ENCODE measurements at places on chromosomes 13 and 19. TPM values are rescaled to one million over a fixed set of nuclear protein-coding genes. Genes with fewer than 3 reads are reported as not detected.

Gene STXBP2
- 7.4 TPM for total RNA-seq

Gene CCL25
- not detected for total RNA-seq

Gene GPALPP1
- 36.2 TPM for total RNA-seq

Gene SLC7A10
- not detected for total RNA-seq

Gene RELB
- 4.1 TPM for total RNA-seq

Gene SEMA6B
- 0.50 TPM for total RNA-seq

Gene ZSCAN1
- total RNA-seq, result not detected

Gene MIR17HG
- 1.7 TPM for total RNA-seq

Gene ETV2
- 0.44 TPM for total RNA-seq

Gene LHB
- total RNA-seq, result not detected

Gene PCDH9
- total RNA-seq, result 2.5 TPM

Gene CACNG7
- total RNA-seq, result 2.6 TPM

Gene FBXL3
- total RNA-seq, result 70.5 TPM

Gene SCGB2B2
- 0.29 TPM for total RNA-seq

Gene NCAN
- total RNA-seq, result under 0.01 TPM

Gene ZNF816
- 12.9 TPM for total RNA-seq

Gene CAMSAP3
- under 0.01 TPM for total RNA-seq

Gene AMER2
- total RNA-seq, result not detected

Gene ZNF180
- 8.8 TPM for total RNA-seq

Gene DACT3
- 15.5 TPM for total RNA-seq

Gene ZNF439
- total RNA-seq, result 6.9 TPM

Gene SBK3
- not detected for total RNA-seq

Gene ZNF44
- total RNA-seq, result 10.4 TPM

Gene FPR1
- total RNA-seq, result not detected

Gene RINL
- 2.8 TPM for total RNA-seq

Gene OR7A5
- not detected for total RNA-seq

Gene DAND5
- total RNA-seq, result not detected

Gene UBE2L5
- 0.17 TPM for total RNA-seq

Gene AXL
- total RNA-seq, result 387 TPM

Gene TEX26
- 0.44 TPM for total RNA-seq

Gene ZNF534
- 0.17 TPM for total RNA-seq

Gene C19orf67
- total RNA-seq, result 0.17 TPM

Gene PRKCG
- not detected for total RNA-seq

Gene CYP4F3
- total RNA-seq, result not detected

Gene PLEKHA4
- total RNA-seq, result 33.5 TPM

Gene LGI4
- 0.29 TPM for total RNA-seq

Gene SNAPC2
- total RNA-seq, result 36.7 TPM

Gene ONECUT3
- not detected for total RNA-seq

Gene FFAR1
- total RNA-seq, result not detected

Gene NMRK2
- total RNA-seq, result not detected

Gene RFXAP
- 1.3 TPM for total RNA-seq

Gene CTU1
- total RNA-seq, result 12.9 TPM

Gene TNNT1
- 20.8 TPM for total RNA-seq

Gene ZNF66
- total RNA-seq, result 3.5 TPM

Gene ATP4B
- total RNA-seq, result not detected

Gene APOC1
- total RNA-seq, result 0.58 TPM

Gene IGFL3
- not detected for total RNA-seq

Gene ZNF579
- 9.3 TPM for total RNA-seq

Gene TTC9B
- 0.17 TPM for total RNA-seq

Gene CD70
- not detected for total RNA-seq

Gene NKPD1
- under 0.01 TPM for total RNA-seq

Gene PPP1R12C
- 44.7 TPM for total RNA-seq

Gene ZNF211
- 12.4 TPM for total RNA-seq
